ENCODE measurements at places on chromosomes 1 and 21.

GRCh38 chr1:19439464-19440171 is 45.7 kb downstream of the CAPZB start:
- no peak for DNase-seq

DNA sequence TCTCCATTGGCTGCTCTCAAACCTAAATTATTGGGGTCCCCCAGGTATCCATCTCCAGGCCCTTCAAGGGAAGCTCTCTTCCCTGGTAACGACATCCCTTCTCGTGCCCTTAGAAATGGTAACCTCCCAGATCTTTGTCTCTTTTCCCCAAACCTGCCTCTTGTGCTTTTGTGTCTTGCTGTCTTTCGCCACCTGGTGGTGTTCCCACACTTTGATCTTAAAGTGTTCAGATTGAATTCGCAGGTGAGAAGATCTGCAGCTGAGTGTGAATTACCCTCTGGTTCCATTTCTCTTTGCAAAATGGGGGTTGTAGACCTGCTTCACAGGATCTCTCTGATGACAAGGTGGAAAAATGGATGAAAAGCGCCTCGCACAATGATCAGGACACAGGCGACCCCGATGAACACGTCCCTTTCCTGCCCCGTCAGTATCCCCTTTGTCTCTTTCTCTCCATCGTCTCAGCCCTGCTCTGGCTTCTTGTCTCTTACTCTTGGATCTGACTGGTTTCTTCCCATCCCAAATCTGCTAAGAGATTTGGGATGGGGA is 53.1 kb downstream of the DOP1B start:
- peak; percentile 71 for DNase-seq

GRCh38 chr1:221217029-221217428 is 337.8 kb downstream of the HLX start:
- peak; percentile 4 for DNase-seq

DNA sequence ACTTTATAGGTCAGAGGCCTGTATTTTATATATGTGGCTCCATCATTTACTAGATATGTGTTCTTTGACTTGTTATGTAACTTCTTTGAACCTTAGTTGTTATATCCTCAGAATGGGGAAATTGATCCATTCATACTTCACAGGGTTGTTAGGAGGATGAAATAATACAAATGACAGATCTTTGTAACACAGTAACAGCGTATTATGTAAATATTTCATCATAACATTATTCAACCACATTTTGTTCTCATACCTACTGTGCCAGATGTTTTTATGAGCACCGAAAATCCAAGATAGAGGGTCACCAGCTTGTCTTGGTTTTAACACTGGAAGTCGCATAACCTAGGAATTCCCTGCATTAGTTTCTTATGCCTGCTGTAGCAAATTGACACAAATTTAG is 3.3 kb downstream of the SUCO start:
- no peak for DNase-seq

DNA sequence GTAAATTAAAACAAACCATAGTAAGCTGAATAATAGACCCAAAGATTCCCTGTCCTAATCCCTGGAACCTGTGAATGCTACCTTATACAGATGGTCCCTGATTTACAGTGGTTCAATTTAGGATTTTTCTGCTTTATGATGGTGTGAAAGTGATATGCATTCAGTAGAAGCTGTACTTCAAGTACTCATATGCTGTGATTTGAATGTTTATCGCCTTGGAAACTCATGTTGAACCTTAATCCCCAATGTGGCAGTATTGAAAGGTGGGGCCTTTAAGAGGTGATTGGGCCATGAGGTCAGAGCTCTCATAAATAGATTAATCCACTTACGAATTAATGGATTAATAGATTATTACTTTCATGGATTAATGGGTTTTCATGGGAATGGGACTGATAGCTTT is 10.6 kb upstream of the RRP15 start:
- no peak for DNase-seq

GRCh38 chr1:170663404-170664092 is 383 bp upstream of the PRRX1 start:
- no peak for DNase-seq

DNA sequence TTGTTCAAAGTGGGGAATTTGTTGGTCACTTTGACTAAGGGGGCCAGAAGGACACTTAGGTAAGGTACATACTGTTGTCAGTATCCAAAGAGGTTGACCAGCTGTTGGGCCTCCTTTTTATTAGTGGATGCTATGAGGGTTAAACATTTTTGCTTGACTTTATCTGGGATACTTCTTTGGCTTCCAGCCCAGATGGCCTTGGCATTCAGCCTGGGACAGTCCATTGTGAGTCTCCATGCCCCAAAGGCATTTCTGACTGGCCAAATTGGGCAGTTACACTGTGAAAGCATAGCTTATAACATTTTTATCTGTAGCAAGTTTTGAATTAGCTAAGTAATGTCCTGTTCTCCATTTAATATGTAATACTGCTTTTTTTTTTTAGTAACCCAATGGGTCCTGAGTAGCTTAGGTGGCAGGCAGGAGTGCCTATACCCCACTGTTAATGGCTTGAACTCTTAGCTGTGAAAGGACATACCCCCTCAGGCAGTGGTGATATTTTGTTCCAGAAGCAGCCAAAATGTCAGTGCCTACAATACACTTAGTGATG is 35.4 kb upstream of the CD1D start:
- peak; percentile 14 for DNase-seq

DNA sequence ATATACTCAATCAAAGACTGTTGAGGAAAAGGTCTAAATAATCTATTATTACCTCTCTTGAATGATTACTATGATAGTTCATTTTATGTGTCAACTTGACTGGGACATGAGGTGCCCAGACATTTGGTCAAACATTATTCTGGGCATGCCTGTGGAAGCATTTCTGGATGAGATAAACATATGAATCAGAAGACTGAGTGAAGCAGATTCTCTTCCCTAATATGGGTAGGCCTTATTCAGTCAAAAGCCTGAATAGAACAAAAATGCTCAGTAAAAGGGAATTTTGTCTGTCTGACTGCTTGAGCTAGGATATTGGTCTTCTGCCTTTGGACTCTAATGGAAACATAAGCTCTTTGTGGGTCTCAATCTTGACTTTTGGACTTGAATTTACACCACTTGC is 73.3 kb upstream of the SOX13 start:
- DNase-seq: no peak

DNA sequence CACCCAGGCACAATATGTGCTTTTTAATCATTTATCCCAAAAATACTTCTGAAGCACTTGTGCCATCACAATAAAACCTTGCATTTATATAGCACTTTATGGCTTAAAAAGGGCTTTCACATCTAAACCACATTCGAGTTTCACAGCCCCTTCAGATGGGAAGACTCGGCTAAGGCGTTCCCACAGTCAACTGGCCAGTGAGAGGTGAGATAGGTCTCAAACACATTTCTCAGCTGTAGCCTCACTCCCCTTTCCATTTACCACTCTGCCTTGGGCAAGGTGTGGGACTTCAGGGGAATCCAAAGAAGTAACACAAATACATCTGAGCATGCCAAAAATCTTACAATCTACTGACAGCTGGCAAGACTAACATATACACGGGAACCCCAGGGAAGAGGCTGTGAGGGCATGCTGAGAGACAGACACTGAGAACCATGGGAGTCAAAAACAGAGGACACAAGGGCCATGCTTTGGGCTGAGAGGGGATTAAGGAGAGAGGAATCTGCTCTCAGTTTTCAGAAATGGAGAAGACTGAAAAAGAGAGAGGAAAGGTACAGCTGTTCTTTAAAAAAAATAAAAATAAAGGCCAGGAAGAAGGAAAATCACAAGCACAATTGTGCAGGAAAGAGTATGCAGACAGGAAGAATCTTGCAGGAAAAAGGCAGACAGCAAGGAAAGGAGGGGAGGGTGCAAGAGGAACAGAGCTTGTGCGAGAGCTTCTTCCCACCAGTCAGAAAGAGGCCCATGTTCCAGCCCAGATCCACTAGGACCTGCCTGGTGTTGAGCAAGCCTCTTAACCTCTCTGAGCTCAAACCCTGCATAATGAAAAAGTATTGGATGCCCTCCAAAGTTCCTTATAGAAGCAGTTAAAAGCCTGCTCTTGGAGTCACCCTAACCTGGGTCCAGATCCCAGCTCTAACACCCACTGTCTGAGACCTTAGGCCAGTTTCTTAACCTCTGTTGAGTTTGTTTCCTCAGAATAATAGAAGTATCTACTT is 73.5 kb downstream of the JAK1 start:
- no peak for DNase-seq

DNA sequence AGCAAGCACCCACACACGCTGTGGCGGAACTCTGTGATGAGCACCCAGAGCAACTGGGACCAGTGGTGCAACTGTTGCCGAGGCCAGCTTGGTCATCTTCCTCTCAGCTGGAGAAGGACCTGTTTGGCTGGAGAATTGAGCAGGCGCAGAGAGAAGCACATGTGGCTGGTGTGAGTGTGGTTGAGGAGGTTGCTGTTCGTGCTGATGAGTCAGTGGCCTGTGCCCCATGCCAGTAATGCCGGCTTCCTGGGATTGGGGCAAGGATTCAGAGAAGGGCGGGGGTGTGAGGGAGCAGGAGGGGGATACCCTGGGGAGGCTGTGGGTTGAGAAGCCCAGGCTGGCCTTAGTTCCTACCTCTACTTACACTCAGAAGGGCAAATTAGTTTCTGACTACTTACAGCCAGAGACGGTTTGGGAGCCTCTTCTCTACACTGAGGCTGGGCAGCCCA is 57.5 kb upstream of the EPS8L3 start:
- peak; percentile 88 for DNase-seq

DNA sequence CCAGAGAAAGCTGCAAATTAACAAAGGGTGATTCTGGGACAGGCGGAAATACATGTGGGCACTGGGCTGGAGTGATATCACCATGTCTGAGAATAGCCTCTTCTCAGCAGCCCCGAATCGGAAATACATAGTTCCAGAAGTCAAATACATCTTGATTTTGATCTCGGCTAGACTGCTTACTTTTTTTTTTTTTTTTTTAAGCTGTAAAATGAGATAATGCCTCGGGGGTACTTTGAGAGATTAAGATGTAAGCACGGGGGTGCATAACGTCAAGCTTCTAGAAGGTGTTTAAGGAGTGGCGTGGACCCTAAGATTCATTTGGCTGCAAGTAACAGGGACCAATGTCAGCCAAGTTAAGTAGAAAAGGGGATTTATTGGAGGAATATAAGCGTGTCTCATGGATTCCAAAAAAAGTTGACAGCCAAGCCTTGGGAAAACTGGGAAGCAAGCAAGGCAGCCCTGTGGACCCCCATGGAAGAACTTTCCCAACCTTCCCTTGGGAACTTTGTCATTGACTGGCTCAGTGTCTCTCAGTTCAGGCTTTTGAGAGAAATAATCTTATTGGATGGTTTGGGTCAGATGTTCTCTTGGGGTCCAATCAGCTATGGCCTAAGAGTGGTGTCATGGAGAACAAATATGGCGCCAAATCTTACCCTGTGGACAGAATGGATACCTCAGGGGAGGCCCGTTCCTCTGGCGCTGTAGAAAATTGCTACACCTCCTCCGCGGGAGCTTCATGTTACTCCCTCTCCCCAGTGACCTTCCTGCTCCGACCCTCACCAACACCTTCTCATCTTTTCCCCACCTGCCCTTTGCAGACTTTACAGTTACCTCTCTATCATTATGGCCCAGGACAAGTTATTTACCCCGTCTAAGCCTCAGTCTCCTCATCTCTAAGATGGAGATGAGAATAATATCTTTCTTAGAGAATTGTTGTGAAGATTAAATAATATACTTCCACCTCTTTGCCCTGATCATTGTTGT is 186.6 kb downstream of the KAZN start:
- no peak for DNase-seq
